ENCODE measurements at places on chromosomes 1 and 21.

- DNase-seq, result no peak
Observed at GRCh38 chr21:41294548-41295231, 21.9 kb upstream of the FAM3B start.

GRCh38 chr1:7885513-7886404, 32.9 kb upstream of the UTS2 start:
- peak; percentile 28 for DNase-seq

- DNase-seq, result no peak
Observed at GRCh38 chr1:15354580-15354965, 55.1 kb upstream of the EFHD2 start.

DNA sequence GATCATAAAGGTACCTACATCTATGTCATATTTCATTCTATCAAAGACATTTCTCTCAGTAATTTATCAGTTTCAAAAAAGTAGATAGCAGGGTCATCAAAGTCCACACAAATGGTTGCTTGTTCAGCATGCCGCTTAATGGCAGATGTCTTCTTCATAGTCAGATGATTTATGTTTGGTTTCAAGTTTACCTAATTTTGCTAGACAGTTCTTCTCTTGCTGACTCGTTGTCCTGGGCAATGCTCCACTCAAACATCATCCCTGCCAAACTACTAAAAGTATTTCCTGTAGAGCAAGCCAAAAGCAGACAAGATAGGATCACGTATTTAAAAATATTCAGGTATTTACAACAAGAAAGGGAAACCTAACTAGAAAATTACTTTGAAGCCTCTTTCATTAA, 13.6 kb downstream of the NUP210L start:
- no peak for DNase-seq

- DNase-seq, result no peak
Observed at GRCh38 chr1:200228081-200228480, 181.8 kb downstream of the ZNF281 start.

DNA sequence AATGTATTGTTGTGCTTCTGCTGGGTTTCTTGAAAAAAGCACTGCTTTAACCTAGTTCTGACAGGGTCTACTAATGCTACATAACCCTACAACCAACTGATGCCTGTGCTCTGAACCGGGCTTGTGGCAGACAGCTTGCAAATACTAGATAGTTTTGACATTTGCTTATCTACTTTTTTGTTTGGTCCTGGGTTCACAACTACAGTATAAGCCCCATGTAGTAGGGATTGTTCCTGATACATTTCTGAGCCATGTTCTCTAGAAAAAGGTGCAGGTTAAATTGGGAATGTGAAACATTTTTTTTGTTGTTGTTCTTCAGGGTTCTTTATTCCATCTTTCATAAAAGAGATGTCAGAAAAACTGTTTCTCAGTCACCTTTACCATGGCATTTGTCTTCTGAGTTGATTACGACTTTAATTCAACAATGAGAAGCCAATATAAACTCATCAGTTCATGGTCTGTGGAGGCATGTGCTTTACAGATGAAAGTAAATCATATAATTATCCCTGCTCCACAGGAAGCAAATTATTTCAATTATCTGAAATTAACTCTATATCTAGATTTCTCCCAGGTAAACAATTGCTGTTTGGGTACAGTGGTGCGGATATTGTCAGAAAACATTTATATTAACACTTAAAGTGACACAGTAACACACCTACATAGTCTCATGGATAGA, 22.0 kb downstream of the OLFM3 start:
- DNase-seq, result no peak

GRCh38 chr1:94926915-94927404, at the start of gene CNN3:
Gene CNN3, minus strand, starts transcription at chr1:94927110. Its CDS starts 216 bp downstream, at chr1:94926894.
- DNase-seq, result peak; percentile 93

Measured in nephron progenitor cell (in vitro differentiated cells).